ENCODE measurements at places on chromosomes 1 and 21. TPM values are rescaled to one million over a fixed set of nuclear protein-coding genes. Genes with fewer than 3 reads are reported as not detected.

DNA sequence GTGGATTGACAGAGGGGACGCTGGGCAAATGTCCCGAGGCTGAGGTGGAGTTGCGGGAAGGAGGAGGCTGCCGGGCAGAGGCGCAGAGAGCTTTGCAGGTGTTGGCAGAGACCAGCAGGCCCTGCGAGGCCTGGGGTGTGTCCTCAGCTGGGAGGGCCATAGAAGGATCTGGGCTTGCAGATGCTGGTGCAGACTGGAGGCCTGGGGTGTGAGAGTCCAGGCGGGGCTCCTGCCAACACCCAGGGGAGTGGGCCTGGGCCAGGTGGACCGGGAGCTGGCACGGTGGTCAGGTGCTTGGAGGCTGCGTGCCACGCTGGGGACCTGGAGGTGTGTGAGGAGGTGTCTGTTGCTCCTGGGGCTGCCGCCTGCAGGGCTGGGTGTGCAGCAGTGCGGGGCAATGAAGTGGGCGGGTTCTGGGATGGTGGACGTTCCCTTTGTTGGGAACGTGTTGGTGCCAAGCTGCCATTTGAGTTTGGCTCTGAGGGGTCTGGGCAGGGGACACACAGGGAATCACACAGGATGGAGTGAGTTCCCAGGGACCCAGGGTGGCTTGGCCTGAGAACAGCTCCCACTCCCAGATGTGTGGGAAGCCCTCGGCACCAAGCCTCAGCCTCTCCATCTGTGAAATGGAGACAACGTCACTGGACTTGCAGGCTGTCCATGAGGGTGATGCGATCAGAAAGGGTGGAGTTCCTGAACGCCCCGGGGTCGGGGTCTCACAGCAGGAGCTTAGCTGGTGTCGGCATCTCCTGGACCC is 39.9 kb upstream of the POFUT2 start:
- no peak for DNase-seq

The FBLIM1 gene
- 10.3 TPM for total RNA-seq

- no peak for DNase-seq
Measured at GRCh38 chr1:226600254-226600653, 51.7 kb downstream of the STUM start.

DNA sequence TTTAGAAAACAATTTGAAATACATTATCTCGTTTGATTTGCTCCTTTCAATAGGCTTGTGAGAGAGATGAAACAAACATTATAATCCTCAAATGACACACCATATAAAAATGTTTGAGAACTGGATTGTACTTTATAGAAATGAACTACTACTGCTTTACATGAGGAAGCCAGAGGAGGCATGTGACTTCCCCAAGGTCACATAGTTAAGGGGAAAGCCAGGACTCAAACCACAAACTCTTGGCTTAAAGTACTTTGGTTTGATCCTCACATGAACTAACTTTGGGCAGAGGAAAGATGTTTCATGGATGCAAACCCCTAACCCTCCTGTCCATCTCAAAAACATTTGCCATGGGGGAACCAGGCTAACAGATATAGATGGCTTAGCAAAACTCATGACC is 4.7 kb downstream of the ARHGEF11 start:
- peak; percentile 56 for DNase-seq

The TAS1R3 gene
- total RNA-seq = not detected

The SLC44A3 gene
- total RNA-seq = 1.5 TPM

DNA sequence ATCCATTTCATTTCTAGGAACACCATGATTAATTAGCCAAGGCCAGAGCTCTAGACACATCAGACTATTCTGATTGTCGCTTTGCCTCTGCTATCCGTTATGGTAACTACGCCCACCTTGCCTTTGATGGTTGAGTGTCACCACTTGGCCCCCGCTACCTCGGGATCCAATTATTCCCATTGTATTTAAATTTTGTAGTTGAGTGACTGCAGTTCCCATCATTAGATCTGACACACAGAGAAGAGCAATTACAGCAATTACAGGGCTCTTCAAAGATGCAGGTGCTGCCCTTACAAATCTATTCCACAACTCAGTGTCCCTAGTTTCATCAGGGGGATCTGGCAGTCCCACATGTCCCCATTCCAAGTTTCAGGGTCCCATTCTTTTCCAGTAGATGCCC is 44.9 kb upstream of the ABCA4 start:
- no peak for DNase-seq

GRCh38 chr1:197467881-197468280 is 199.8 kb downstream of the CRB1 start:
- peak; percentile 13 for DNase-seq

The MRPL20 gene
- total RNA-seq = 126 TPM

The NUP210L gene
- not detected for total RNA-seq

DNA sequence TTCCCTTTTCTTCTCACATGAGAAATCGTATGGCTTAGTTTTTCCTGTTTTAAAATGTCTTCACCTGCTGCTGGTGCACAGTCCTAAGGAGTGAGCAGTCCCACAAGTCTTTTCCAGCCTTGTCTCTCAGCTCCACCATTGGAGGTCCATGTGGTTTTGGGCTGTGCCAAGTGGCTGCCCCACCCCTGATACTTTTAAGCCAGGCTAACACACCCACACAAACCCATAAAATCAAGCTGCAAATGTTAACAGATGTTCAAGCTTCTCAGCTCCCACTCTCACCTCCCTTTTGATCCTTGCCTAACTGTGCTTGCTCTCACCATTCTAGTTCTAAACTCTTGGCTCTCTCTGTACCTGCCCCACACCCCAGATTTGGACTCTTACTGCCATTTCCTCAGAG is 74.5 kb upstream of the COL24A1 start:
- no peak for DNase-seq

DNA sequence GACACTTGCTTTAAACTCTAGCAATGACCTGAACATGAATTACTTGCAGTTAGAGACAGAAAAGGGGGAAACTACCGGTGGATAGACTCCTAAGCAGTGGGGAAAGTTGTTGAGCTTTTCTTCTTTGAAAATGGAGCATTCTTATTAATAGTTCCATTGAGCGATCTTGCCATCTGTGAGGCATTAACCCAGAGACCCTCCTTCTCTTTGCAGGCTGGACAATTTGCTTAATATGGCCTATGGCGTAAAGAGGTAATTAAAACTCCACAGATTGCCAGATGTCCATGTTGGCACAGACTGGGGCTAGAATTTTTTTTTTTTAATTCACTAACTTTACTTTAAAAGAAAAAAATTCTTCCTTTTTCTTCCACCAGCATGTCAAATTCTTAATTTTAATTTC is 88.5 kb downstream of the ELAVL4 start:
- DNase-seq = no peak

DNA sequence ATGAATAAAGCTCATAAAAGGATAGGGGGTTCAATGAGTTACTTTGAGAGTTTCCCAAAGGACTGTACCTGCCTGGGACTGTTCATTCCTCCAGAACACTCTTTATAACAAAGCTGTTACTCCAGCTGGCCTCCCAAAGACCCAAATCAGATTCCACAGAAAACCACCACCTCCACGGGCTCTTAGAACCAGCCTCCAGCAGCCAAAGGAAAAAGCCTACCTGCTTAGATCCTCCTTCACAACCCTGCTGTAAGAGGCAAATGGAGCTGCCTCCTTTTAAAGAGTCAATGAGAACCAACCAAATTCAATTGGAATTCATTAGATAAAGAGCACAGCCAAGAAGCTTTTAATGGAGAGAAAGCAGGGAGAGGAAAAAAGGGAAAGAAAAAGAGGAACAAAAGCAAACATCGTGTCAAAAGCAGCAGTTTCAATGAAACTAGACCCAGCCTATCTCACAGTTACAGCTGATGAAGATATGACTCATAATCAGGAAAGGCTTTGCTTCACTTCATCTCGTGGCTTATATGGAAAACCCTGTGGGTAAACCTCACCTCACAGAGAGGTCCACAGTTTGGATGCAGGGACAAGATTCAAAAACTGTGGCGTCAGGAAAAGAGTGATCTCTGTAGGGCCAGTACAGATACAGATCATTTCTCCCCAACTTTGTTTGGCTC is 27.8 kb upstream of the FMO4 start:
- peak; percentile 13 for DNase-seq

DNA sequence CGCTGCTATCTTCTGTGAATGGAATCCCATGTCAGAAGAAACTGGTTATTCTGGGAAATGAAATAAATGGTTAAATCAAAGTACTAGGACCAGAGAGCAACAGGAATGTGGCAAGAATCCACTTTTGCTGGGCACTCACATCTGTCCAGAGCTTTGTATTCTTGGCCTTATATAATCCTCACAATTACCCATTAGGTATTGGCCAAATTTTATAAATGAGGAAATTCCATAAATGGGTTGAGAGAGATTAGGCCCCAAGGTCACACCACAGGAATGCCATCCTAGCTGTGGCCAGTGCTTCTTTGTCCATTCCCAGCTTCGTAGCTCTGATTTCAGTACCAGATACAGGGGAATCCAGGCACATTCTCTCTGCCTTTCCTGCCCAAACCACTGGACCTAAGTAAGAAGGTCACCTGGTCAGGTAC is 76.1 kb upstream of the HOOK1 start:
- DNase-seq = peak; percentile 72

- DNase-seq = no peak
Measured at GRCh38 chr1:193356249-193356648, 169.8 kb upstream of the B3GALT2 start.

GRCh38 chr21:21898801-21899200 is 900.6 kb downstream of the NCAM2 start:
- no peak for DNase-seq

DNA sequence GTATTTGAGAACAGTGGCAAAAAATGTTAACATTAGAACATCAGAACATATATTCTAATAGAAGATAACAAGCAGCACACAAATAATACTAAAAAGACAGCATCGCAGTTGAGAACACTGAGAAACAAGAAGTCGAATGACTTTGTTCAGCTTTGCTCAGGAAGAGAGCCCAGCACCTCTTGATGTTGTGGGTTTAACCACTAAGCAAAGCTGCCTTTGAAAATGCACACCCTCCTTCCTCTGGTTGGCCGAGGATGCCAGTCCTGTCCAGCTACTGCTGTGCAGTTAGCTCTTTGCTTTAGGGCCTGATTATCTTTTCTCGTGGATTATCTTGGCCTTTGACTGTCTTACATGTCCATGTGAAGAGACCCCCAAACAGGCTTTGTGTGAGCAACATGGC is 60.5 kb downstream of the SPATA46 start:
- DNase-seq = no peak

DNA sequence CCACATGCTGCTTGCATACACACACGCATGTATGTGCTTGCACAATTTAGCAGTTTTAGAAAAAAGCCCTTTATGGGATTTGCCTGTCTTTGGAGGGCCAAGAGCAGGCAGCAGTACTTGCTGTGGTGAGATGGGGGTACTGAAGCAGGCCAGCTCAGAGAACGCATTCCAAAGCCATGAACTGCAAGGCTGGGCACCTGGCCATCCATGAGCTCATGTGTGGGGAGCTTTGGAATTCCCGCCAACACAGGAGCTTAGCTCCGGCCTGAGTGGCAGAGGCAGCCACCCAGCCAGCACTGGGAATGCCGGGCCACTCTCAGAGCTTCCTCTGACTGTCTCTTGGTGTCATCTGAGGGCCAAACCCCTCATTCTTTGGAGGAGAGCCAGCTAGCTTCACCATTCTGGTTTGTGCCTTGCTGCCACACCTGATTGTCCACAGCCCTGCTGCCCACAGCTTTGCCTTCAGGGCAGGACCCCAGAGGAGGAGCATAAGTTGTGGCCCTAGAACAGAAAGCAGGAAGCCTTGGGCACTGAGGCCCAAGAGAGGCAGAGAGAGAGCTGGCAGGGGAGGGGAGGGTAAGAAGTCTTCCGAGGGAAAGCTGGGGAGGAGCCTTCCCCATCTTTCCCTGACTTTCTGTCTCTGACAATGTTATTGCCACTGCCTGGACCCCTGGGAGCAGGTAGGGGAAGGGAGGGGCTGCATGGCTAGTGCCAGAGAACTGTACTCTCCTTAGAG is 92.1 kb upstream of the POU3F1 start:
- peak; percentile 97 for DNase-seq

The AMPD1 gene
- total RNA-seq = not detected

The LPAR3 gene
- total RNA-seq = not detected
